ENCODE measurements at places on chromosomes 6 and 20.
A peak's percentile ranks its signal among the peaks of the same experiment; 100 is the strongest.

GRCh38 chr6:113528111-113528510 is 329.0 kb upstream of the MARCKS start:
- DNase-seq = no peak

DNA sequence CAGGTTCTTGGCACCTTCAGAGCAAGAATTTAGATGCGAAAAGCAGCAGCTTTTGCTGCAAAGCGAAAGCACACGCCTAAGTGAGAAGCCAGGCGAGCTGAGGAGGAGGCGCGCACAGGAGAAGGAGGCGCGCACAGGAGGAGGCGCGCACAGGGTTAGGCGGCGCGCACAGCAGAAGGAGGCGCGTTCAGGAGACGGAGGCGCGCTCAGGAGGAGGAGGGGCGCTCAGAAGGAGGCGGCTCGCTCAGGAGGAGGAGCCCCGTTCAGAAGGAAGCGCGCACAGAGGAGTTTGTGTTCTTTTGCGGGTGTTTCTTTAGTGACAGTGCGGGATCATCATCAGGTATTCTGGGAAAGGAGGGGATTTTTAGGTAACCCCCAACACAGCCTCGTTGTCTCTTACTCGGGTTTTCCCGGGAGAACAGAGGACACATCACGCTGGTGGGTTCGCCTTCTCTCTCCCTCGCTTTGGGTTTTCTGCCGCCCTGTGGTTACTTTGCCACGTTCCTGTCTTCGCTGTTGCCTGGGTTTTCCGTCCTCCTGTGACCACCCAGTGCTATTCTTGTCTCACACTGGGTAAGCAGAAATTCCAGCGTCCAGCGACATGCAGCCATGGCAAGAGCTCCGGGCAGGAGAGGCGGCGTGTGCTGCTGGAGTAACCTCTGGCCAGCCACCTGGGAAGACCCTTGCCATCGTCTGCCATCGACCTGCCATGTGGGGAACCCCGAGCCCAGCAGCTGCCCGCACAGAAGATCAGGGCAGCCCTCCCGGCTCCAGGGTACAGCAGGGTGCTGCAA is 47.0 kb downstream of the WDR27 start:
- DNase-seq = peak; percentile 39

DNA sequence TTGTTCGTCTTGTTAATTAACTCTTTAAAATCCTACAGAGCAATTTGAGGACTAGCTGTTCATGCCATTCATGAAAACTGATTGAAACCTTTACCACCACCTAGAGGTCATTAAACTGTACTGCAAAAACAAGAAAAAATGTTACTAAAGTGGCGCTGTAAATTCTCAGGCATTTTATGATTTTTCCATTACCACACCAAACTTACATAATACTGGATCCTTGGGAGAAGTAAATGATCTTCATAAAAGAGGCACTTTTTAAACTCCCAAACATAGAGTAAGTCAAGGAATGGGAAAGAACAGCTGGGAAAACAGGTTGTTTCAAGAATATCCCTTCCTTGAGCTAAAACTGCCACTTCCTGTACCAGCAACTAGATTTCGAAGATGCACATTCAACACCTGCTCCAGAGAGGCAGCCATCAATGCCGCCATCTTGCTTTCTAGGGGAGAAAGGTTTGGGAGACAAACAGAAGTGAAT is 54.3 kb downstream of the MYLIP start:
- DNase-seq = no peak

GRCh38 chr20:6299456-6299855 is 176.6 kb upstream of the FERMT1 start:
- DNase-seq = no peak

GRCh38 chr20:49579195-49579594 is 11.3 kb upstream of the PTGIS start:
- no peak for DNase-seq

GRCh38 chr6:2852921-2853322 is 11.3 kb upstream of the SERPINB1 start:
- DNase-seq = no peak

DNA sequence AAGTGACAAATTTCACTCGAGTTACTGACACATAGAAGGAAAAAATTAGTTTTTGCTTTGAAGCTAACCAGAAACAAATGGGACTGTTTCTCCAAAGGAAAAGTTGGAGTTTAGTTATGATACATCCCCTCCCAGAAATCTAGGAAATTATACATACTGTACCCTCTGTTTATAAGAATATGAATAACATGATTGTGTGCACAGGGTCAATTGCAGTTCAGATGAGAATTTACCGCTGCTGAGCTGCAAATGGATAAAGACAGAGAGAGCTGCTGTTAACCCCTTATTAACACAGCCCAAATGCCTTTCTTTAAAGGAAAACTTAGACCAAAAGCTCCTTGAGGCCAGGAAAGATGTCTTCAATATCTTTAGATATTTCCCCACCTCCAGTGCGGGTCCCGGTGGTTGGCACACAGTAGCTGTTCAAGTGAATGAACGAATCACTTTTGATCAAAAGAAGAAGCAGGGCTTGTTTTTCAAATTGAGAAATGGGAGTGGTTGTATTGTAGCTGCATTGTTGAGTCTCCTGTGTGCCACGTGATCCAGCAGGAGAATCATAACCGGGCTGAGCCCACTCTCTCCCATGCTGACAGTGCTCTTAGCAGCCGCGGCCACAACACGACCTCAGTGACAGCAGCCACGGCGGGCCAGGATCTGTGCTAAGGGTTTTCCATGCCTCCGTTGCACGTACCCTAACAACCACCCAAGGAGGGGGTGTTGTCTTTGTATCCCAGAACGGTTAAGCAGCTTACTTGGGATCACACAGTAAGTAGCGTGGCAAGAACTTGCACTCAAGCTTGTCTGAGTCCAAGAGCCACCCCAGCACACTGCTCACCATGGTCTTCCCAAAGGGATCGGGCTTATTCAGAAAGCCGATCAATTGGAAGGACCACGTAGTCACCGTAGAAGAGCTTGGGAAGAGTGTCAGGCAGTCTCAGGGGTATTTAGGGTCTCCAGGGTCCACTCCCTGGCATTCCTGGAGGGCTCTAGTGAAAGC is 53.5 kb upstream of the BMP6 start:
- no peak for DNase-seq

DNA sequence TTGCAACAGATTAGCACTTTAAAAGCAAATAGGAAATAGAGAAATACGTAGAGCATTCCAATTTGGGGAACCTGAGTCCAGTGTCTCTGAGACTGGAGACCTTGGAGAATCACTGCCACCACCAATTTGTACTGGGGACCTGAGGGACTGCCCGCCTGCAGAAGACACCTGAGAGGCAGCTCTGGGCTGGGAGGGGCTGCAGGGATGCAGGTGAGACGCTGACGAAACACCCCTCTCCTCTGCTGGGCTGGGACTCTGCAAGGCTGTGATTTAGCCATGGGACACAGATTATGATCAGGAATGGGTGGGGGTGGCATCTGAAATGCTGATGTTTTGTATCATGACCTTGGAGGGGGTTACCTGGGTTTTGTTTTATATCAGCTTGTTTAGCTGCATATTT is 7.0 kb upstream of the APMAP start:
- no peak for DNase-seq
